Caki2 (cell line): ENCODE measurements at places on chromosomes 6 and 20. TPM values are rescaled to one million over a fixed set of nuclear protein-coding genes. Genes with fewer than 3 reads are reported as not detected.

DNA sequence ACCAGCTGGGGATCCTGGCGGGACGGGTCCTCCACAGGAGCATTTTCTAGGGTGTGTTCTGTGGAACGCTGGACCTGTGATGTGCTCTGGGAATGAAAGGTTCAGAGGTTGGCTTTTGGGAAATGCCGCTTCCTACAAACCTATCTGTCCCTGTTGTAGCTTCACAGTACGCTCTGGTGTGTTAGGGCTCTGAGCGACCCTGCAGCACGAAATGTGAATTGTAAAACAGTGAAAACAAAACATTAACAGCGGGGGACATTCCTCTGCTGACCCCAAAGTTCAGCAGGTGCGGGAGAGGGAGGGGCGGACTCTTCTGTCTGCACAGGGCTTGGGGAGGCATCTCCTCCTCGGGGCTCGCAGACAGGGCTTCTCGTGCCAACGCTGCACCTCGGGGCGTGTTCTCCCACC, 155.9 kb downstream of the NRN1 start:
- DNase-seq, result no peak

DNA sequence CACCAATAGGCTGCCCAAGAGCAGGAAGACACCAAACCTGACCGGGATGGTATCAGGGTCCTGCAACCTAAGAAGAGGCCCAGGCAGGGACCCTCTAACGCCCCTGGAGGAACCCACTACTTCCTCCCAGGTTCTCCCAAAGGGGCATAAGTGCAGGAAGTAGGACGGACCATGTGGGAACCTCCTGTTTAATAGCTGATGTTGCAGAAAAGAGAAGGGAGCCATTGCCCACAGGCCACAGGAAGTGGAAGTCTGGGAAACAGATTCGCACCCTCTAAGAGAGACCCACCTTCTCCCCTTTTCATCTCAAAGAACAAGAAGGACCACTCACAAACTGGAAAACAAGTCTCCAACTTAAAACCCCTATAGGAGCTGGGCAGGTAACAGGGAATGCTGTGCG, 18.1 kb downstream of the PREX1 start:
- DNase-seq, result no peak

- DNase-seq, result no peak
These were observed 4.4 kb upstream of the WFDC8 start for GRCh38 chr20:45583502-45583901.

DNA sequence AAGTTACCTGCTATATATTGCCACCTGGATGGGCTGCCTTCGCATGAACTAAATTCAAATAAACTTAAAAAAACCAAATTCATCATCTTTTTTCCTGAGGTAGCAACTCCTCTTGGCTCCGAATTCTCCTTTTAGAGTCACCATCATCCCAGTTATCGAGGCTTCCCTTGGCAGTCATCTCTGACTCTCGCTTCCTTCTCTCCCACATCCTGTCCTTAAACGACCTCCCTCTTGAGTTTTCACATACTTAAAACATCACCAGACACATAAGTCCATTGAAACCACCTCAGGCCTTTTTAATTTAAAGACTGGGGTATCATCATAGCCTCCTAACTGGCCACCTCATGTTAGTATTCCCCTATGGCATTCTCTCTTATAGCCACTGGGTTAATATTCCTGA, 296.1 kb upstream of the FLRT3 start:
- no peak for DNase-seq

DNA sequence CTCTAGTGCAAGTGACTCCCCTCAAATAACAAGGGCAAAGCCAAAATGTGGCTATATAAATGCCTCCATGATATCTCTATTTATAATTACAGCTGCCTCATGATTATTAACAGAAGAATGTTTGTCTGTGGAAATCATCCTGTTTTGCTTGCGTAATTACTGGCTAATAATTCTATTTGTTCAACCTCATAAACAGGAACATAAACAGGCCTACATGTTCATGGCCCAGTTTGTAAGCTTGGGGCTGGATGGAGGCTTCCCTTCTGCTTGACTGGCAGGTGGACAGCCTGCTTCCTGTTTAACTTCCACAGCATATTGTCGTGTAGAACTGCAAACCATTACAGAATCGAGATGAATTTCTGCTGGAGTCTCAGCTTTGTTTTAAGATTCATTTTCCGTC, 766.0 kb upstream of the MAP3K7 start:
- DNase-seq, result no peak

DNA sequence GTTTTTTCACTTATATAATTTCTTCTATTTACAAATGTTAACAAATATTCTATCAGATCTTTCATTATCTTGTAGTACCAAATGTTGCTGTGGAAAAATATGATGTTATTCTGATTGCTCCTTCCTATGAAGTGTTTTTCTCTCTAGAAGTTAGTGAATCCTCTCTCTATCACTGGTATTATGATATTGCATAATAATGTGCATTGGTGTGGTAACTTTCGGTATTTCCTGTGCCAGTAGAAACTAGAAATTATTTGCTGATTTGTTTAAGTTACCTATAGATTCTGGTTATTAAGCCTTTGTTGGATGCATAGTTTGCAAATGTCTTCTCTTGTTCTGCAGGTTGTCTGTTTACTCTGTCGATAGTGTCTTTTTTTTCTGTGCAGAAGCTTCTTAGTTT, 342.5 kb downstream of the CENPW start:
- no peak for DNase-seq

DNA sequence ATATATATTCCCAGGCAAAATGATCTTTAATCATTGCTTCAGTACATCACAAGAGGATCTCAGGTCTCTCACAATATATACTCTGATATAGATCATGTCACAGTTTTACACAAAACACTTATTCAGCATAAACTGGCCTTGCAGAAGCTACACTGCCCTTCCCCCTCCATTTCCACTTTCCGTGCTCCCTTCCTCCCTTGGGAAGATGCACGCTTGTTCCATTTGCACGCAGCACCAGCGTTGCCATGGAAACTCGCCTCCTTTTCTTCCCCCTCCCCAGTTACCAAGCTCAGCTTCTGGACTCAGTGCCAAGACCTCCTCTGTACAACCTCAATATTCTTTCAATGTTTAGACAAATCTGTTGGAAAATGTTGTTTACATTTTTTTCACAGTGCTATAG, 154.6 kb downstream of the RFPL4B start:
- no peak for DNase-seq

GRCh38 chr6:150745896-150746295, 119.6 kb upstream of the MTHFD1L start:
- DNase-seq, result no peak

Gene ADISSP
- 70.6 and 73.8 TPM in 2 replicates for total RNA-seq

Gene SLC52A3
- 3.6 and 6.5 TPM in 2 replicates for total RNA-seq

Gene TRIM15
- total RNA-seq, result not detected in 2 replicates

Gene SLC23A2
- 13.8 and 14.6 TPM in 2 replicates for total RNA-seq
